ENCODE measurements at places on chromosomes 11 and 22.
A peak's percentile ranks its signal among the peaks of the same experiment; 100 is the strongest.

DNA sequence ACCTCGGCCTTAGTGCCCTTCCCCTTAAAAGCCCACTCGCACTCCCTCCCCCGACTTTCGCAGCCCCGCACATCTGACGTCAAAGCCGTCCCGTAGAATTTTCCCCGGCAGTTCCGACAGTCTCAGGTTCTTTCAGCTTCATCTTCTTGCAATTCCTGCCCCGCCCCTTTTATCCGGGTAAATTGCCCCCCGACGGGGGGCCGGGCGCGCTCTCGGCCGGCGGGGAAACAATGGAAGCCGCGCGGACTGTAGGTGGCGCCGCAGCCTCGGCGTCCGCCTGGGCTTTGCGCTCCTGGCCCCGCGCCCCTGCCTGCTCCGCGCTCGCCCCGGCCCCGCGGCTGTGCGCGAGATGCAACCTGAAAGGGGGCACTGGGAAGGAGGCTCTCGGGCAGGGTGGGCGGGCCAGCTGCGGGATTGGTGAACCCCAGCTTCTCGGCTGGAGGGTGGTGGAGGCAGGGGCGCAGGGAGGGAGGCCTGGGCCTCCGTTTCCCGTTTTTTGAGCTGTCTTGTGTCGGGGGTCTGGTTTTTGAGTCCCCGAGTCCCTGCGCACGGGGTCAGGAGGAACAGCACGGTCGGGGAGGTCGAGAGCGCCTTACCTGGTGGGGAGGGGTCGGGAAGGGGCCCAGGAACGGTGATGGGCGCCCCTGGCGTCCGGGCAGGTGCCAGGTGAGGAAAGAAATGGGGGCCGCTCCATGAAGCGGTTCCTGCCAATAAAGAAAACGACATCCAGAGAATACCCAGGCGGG, 859 bp upstream of the FGF19 start:
- no peak for DNase-seq

GRCh38 chr11:64969209-64969608, 2.7 kb downstream of the MAJIN start:
- DNase-seq = peak; percentile 97

DNA sequence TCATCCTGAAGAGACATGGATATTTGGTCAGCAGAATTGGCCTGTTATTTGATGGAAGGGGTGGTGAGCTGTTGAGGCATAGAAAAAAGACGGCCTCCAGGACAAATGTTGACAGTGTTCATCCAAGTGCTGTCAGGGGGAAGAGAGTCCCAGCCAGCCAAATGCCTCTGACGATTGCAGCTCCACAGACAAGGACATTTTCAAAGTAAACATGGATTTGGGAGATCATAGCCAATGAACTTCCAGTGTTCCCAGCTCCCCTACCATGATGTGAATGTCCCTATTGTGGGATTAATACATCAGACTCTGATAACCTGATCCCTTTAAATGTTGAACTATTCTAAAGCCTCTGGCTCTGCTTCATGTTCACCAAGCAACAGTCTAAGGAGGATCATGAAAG, 31.2 kb upstream of the PSMA1 start:
- no peak for DNase-seq

GRCh38 chr11:98115873-98116272, 904.9 kb upstream of the CNTN5 start:
- DNase-seq = no peak

GRCh38 chr11:70368961-70369360, 29.4 kb upstream of the CTTN start:
- DNase-seq = no peak

GRCh38 chr22:49087198-49087597, 740.5 kb downstream of the BRD1 start:
- no peak for DNase-seq

- peak; percentile 88 for DNase-seq
Measured at GRCh38 chr11:84906995-84907394, 720.1 kb downstream of the DLG2 start.

DNA sequence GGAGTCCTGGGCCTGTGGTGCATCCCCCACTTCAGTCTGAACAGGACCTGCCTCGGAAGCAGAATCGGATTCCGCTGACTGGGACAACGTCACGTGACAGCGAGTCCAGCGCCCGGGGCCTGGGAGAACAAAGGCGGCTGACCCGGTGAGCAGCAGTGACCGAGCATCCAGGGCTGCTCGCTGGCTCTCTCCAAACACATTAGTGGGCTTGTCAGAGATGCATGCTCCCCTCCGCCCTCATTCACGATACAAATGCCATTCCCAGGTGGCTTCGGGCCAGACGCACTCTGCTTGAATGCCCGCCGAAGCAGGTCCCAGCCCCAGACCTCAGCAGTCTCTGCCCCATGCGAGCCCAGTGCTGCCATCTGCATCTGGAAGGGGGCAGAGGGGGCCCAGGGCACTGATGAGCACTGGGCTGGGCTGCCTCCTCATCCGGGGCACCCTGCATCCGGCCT, 91.0 kb downstream of the WNT7B start:
- DNase-seq = no peak

- DNase-seq = no peak
Measured at GRCh38 chr11:111539426-111540113, 950 bp upstream of the LAYN start.

DNA sequence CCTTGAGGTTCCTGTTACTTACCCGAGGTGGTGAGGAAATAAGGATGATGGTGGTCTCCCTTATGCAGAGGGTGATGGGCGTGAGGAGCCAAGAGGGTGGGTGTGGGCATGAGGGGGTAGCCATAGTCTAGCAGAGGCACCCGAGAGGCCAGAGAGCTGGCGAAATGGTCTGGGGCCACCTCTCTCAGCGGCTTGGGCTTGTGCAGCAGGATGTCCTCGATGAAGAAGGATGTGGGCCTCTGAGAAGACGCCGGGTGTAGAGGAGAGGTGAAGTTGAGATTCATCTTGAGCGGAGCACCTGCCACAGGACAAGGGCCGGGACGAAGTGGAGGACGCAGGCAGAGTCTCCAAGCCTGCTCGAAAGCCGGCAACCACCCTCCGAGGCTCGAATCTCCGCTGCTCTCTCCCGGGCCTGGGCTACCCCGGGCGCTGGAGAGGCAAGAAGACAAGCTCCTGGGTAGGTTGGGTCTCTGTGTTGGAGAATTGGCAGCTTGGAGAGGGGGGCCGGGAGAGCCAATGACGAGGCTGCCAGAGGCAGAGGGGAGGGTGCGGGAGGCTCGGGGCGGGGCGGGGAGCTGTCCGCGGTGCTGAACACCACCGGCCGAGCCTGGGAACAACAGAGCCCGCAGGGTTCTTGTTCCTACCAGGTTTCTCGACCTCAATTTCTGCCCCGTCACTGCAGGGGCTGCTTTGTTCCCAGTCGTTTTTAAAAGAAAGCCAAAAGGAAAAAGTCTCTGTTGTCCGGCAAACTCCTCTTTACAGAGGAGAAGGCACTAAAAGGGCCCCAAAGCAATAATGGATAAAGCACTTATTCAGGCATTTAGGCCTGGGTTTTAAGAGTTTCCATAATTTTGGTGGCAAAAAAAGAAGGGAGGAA, at the start of gene BSX:
BSX (minus strand) TSS at position 447 of the 877 bp plus-strand sequence; CDS start at position 284, 163 bp downstream.
- DNase-seq = peak; percentile 8

DNA sequence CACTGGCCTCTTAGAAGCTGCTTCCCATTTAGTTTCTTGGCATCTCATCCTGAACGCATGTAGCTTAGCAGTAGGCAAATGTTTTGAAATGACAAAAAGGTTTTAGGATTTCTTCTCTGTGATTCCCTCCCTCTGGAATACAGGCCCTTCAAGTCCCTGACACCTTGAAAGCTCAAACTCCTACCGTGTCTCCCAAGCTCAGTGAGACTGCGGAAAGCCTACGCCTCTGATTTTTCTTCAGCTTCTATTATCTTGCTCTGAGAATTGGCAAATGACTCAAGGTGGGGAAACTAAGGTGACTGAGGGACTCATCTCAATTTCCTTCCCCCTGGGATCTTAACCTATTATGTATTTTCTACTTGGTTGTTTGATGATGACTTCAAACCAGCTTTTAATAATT, 130.3 kb downstream of the ENTHD1 start:
- DNase-seq = no peak

DNA sequence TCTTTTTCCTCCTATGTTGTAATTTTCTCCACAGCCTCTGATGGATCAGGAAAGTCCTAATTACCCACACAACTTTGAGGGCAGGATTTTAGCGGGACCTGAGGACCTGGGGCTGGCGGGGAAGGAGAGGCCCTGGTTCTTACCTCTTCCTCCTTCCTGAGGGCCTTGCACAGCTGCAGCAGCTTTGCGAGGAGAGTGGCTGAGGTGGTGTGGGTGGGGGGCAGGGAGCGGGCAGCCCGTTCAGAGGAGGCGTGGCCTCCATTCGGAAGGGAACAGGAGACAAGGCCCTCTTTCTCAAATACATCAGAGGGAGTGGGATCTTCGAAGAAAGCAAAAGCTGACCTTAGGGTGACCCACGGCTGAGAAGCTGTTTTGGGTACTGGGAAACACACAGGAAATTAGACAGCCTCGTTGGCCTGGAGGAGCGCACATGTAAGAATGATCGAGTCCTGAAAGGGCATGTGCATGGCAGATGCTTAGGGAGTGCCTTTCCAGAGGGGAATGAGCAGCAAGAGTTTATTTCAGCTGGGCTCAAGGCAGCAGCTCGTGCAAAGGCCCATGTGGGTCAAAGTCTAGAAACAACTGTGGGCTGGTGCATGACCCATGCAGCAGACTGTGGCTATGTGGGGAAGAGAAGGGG, 76.6 kb upstream of the NARS2 start:
- DNase-seq = no peak

DNA sequence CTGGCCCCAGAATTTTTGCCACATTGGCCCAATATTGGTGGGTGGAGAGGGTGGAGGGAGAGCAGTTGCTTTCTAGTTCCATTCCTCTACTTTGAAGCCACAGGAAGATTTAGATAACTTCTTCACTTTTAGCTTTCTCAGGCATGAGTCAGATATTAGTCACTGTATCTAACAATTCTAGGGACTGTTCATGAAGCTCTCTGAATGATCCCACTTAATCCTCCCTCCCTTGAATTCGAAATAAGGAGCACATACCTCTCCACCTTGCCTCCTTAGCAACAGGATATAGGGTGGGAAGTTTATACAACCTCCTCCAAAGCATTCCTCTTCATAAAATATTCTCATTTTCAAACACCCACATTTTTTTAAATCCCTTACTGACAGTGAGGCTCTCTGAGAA, 13.5 kb downstream of the FSHB start:
- DNase-seq = peak; percentile 79

DNA sequence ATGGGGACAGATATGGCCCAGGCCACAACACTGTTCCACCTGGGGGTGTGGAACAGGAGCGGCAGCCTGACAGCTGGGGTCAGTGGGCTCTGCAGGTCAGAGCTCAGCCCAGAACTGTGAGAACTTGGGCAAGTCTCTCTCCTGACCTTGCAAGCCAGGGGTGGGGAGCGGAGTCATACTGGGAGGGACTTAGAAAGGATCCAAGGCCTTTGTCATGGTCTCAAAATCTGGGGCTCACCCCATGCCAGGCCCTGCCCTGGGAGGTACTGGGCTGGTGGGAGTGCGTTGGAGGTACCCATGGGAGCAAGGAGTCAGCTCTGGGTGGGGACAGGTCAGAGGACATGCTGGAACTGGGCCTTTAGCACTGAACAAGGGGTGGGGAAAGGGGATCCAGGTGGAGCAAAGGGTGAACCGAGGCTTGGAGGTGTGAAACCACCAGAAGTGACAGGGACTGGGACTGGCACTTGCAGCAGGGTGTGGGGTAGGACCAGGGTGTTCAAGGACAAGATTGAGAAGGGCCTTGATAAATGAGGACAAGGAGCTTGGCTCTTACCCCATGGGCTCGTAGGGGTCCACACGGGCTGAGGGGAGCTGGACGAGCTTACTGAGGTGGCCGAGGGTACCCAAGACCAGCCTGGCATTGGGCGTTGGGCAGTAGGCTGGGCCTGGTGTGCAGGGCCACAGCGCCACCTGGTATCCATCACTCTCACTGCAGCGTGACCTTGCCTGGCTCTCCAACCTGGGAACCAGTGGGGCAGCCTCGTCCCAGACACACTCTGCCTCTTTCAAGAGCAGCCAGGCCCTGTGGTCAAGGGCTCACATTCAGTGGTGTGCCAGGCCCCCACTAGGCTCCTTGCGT, 7.4 kb upstream of the PMM1 start:
- peak; percentile 57 for DNase-seq

DNA sequence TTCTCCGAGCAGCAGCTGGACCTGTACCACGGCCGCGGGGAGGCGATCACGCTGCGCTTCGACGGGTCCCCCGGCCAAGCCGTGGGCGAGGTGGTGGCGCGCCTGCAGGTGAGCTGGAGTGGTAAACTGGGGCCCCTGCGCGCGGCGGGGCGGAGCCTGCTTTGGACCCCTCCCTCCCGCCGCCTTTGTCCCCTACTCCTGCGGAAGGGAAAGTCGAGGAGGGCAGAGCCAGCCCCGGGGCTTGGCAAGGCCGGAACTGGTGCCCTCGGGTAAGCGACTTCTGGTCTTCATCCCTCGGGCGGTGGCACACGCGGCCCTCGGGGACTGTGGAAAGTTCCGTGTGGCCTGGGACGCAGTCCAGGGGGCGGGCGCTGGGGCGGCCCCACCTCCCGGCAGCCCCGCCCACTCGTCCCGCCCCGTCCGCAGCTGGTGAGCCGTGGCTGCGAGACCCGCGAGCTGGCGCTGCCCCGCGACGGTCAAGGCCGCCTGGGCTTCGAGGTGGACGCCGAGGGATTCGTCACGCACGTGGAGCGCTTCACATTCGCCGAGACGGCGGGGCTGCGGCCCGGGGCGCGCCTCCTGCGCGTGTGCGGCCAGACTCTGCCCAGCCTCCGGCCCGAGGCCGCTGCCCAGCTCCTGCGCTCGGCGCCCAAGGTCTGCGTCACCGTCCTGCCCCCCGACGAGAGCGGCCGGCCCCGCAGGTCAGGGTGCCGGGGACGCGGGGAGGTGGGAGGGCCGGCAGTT, 9.2 kb downstream of the SIPA1 start:
- DNase-seq = no peak

DNA sequence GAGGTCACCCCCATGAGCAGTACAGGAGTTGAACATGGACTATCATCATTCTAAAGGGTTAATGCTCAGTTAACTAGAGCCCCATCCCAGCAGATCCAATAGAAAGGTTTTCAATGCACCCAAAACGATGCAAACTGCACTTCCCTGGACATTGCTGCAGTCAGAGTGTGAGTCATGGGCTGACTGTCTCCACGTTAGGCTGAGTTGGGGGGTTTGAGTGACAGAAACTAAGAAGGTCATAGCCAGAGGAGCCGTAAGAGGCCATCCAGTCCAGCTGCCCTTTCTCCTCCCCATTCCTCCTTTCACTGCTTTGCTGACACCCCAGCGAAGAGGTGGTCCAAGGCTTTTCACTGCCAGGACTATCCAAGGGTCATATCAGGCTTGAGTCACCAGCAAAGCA, 10.5 kb upstream of the OR2AT4 start:
- DNase-seq = peak; percentile 8

- DNase-seq = no peak
Measured at GRCh38 chr22:40510631-40511364, 125.7 kb downstream of the MRTFA start.

Measured in bronchial epithelial cell (primary cell).